ENCODE measurements at places on chromosomes 5 and 9.

DNA sequence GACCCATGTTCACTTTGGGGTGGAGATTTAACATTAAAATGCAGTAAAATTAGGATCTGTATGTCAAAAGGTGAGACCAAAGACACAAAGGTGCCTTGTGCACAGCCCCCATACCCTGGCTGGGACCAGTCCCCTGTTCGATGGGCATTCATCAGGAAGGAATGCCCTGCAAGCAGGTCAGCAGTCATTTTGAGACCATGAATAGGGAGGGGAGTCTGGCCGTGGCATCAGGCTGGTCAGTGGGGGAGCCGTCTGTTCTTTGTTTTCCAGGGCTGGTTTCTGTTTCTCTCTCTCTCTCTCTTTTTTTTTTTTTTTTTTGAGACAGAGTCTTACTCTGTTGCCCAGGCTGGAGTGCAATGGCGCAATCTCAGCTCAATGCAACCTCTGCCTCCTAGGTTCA is 68.9 kb upstream of the GOLM1 start:
- DNase-seq = no peak

DNA sequence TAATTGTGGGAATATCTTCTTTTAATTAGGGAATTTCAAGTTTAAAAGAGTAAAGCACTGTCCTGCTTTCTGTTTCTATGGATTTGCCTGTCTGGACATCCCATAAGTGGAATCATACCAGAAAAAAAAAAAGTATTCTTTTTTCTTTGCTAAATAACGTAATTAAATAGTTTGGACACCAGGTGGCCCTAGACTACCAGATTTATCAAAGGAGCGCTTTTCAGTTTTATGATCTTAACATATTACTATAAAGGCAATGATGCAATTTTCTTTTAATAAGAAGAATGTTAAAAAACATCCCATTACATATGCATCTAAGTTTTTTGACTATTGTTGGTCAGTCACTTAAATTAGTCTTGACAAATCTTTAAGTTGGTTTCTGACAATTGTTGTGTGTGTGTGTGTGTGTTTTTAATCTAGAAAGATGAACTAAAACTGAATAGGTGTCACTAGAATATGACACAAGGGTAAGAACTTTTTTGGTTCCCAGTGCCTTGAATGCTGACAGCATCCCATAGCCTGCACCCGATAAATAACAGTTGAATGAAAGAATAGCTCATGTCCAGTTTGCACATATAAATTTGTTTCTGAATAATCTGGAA is 49.5 kb downstream of the C5orf22 start:
- DNase-seq = no peak

DNA sequence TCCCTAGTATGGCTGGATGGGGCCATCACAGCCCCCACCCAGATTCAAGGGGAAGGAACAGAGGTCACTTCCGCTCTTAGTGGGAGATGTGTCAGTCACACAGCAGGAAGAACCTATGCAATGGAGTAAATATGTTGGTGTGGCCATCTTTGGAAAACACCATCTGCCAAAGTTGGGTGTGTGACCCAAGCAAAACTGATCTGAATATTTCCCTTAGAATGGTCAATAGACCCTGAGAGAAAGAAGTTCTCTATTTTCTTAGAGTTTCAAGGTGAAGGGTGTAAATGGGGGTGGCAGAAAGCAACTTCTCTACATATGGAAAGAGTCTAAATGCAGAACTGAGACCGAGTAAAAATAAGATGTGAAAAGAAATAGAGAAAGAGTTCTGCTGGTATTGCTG is 212.7 kb downstream of the ESM1 start:
- no peak for DNase-seq

DNA sequence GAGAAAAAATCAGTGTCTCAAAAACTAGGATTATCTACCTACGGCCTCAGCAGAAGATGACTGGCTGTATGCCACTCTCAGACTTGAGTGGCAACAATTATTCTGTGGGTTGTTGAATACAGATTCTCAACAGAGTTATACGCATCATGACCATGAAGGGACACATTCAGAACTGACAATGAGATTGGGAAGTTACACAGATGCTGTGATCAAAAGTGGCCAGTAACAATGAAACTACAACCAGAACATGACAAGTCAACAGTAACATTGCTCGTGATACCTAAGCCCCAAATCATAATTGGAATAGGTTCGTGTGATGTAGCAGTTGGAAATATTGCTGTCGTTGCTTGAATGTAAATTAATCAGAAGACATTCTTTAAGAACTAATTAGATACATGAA is 957.5 kb upstream of the CDH9 start:
- DNase-seq = no peak

- DNase-seq = no peak
Measured at GRCh38 chr9:123169926-123170325, 98.5 kb downstream of the STRBP start.

DNA sequence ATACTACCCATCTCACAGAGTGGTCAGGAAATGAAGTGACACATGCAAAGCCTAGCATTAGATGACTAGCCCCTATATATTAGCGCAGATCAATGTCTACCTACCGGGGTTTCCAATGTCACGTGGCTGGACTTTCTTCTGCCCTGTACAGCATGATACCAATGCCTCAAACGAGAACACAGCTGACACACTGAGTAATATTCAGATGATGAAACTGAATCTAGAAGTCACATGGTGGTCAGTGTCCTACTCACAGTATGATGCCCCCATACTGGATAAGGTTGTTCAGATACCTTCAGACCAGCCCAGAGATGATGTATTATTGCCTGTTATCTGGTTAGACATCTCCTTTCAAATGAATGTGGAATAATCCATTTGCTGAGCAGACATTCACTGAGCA is 71.1 kb upstream of the FRRS1L start:
- DNase-seq = no peak

- DNase-seq = peak; percentile 74
Measured at GRCh38 chr9:127943731-127944144, 6.1 kb upstream of the DPM2 start.

GRCh38 chr9:113356686-113357292 is 7.4 kb downstream of the BSPRY start:
- DNase-seq = no peak

DNA sequence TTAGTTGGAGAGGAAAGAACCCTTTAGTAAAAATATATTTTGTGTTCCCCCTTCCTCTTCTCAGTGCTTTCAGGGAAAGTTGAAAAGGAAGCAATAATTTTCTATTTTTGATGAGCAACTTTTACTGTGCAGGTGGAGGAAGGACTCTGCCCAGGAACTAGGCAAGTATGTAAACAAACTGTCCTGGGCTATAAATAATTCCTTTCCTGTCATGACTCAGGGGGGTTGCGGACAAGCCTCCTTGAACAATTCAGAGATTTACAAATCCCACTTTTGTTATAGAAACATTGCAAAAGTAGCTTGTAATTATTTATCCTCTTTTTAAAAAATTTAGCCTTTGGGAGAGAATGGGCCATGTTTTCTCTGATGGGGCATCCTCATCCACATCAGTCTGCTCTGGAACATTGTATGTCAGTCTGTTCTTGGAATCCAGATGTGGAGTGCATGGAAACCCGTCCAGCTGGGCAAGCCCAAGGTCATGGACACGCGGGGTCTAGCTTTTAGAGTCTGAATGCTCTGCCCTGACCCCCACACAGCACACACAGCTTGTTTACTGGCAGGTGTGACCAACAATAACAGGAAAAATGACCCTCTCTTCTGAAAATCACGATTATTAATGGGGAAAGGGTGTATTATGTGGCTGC is 127.6 kb downstream of the GADD45G start:
- no peak for DNase-seq

GRCh38 chr9:27047136-27047535 is 41.7 kb upstream of the LRRC19 start:
- no peak for DNase-seq

DNA sequence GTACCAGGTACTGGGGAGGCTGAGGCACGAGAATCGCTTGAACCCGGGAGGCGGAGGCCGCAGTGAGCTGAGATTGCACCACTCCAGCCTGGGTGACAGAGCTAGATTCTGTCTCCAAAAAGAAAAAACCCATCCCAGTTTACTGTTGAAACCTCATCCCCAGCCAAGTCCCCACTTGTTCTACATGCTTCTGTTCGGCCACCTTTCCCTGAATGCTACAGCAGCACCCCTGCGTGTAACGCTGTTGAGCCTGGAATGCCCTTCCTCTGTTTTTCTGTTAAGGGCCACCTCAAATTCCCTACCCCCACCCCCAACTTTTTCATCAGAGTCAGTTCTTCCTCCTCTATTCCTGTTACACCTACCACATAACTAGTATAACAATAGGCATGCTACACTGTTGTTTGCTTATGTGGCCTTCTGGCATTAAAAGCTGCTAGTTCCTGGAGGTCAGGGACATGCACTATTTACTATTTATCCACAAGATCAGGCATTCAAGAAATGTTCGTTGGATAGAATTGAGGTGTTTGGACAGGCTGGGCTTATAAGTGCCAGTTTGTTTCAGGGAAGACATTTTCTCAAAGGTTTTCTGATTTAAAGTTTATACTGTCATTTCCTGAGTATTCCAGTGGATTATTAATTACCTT is 47.1 kb upstream of the C5orf47 start:
- no peak for DNase-seq

- no peak for DNase-seq
Measured at GRCh38 chr9:74403581-74403980, 93.6 kb upstream of the RORB start.

- no peak for DNase-seq
Measured at GRCh38 chr5:77640589-77641396, 2.3 kb upstream of the OTP start.

DNA sequence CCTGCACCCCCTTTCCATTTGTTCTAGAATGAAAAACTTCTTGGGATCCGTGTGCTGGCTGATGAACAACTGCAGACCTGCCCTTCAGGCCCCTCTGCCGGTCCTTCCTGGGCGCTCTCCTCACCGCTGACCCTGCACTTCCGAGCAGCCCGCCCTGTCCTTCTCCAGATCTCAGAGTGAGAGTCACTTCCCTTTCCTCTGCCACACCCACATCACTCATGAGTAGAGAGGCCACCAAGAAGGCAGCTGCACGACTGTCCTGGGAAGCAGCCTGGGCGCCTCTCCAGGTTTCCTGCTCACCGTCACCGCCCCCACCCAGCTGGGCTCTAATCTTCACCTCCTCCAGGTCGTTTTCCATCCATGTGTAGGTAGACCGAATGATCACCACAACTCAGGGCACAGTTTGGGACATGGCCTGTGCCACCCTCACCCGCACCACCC is 35.0 kb upstream of the NSMF start:
- no peak for DNase-seq

- no peak for DNase-seq
Measured at GRCh38 chr5:173204185-173204979, 30.6 kb downstream of the NKX2-5 start.

GRCh38 chr9:124598048-124598447 is 90.8 kb upstream of the NR5A1 start:
- no peak for DNase-seq

GRCh38 chr5:1673042-1673677 is 126.5 kb downstream of the MRPL36 start:
- DNase-seq = no peak

DNA sequence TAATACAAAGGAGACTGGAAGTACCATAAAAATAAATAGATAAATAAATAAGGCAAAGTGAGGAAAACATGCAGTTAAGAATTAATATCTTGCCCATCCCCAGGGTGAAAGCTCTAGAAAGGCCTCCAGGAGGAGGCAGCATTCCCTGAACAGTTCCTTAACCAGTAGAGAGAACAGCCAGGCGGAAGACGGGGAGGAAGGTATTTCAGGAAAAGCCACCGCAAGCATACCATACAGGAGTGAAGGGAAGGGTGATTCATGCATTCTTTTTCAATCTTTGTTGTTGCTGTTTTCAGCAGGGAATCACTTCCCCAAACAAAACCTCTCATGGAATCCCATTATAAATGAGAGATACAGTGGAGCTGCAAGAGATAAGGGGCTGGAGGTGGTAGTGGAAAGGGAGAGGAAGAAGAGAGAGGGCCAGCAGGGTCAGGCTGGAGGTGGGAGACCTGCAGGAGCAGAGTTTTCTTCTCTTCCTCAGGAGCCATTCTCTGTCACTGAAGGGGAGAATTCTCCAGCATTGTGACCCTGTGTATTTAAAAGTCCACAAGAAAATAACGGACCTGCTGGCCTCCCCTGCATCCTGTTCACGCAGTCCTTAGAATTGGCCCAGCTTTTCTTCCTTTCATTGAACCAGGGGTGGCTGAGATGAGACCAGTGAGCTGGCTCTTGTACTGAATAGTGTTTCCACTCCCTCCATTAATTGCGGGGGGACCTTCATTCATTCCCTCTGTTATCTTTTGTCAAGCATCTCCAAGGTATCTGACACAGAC is 255.9 kb downstream of the FAM114A2 start:
- no peak for DNase-seq

GRCh38 chr5:1478271-1479035 is 33.2 kb upstream of the SLC6A3 start:
- DNase-seq = no peak

DNA sequence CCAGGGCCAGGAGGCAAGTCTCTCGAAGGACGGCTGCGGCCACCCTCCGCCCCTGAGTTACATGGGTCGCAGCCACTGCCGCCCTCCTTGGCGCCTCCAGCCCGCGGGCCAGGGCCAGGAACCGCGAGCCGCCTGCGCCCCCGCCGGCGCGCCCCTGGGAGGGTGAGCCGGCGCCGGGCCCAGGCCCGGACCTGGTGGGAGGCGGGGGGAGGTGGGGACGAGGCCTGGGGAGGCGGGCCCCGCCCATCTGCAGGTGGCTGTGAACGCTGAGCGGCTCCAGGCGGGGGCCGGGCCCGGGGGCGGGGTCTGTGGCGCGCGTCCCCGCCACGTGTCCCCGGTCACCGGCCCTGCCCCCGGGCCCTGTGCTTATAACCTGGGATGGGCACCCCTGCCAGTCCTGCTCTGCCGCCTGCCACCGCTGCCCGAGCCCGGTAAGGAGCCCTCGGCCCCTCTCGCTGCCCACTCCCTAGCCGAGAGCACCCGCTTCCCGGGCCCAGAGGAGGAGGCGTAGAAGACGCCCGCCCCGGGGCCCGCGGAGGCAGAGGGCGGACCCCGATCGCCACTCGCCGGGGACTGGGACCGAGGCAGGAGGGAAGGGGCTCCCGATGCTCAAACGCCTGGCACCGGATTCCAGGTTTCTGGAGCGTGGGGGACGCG is at the start of gene ASS1:
Gene ASS1 (plus strand): TSS at position 397 of the 657 bp plus-strand sequence. CDS start 7,268 bp downstream, outside the sequence.
- peak; percentile 41 for DNase-seq

GRCh38 chr5:167892352-167893115 is 398.9 kb upstream of the WWC1 start:
- DNase-seq = no peak

DNA sequence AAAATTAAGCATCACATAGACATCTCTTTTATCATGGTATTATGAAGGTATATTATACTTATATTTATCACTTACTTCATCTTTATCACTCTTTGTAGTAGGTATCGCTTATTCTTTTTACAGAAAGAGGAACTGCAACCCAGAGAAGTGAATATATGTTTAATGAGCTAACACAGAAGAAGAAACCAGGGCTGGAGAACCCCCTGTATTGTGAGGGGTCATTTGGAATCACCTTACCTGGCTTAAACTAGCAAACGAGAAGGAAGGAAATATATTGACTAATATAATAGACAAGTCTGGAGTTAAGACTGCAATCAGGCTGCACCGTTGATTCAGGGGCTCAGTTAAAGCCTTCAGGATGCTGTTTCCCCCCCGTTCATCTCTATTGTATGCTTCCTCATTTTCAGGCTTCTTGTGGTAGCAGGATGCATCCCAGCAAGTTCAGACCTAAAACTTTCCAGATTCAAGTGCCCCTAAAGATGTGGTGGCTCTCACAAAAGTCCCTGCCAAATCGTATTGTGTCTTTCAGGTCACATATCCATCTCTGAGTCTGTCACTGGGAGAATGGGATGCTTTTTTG is 146.4 kb downstream of the GCNT1 start:
- DNase-seq = no peak
